ENCODE measurements at places on chromosomes 4 and X. TPM values are rescaled to one million over a fixed set of nuclear protein-coding genes. Genes with fewer than 3 reads are reported as not detected.

The HPGDS gene
- 5.8 TPM for total RNA-seq

The MCF2 gene
- not detected for total RNA-seq

The HUWE1 gene
- total RNA-seq, result 139 TPM

- DNase-seq, result no peak
- no peak overlapping the region for H3K27ac ChIP-seq
Measured at GRCh38 chrX:9221781-9222180, 187.9 kb upstream of the FAM9B start.

- DNase-seq, result no peak
- no peaks in the 10 kb centered on the region for H3K36me3 ChIP-seq
- no peak overlapping the region for H3K4me3 ChIP-seq
- no peaks in the 10 kb centered on the region for H3K4me1 ChIP-seq
Measured at GRCh38 chr4:15479913-15480185, 10.2 kb downstream of the CC2D2A start.

Data from Peyer's patch (tissue), 4 donors.